Nephron progenitor cell (in vitro differentiated cells): ENCODE measurements at places on chromosomes 1 and 21.

GRCh38 chr1:110538075-110538474, 19.1 kb upstream of the KCNA10 start:
- no peak for DNase-seq

- no peak for DNase-seq
Measured at GRCh38 chr1:206415942-206416341, 54.3 kb upstream of the IKBKE start.

DNA sequence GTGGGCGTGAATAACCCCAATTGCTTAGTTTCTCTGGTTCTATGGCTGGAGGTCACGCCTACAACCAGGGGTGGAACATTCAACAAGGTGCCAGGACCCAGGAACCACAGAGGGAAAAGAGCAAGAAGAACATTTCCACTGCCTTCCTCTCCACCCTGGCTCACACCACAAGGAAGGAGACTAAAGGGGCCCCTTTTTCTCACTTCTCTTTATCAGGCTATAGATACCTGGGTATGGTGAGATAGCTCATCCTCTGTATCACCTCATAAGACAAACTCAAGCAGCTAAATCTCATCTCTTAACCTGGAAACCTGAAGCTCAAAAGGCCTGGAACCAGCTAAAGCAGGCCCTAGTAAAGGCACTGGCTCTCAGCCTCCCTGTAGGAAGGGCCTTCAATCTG, 438.8 kb upstream of the OLFM3 start:
- no peak for DNase-seq

DNA sequence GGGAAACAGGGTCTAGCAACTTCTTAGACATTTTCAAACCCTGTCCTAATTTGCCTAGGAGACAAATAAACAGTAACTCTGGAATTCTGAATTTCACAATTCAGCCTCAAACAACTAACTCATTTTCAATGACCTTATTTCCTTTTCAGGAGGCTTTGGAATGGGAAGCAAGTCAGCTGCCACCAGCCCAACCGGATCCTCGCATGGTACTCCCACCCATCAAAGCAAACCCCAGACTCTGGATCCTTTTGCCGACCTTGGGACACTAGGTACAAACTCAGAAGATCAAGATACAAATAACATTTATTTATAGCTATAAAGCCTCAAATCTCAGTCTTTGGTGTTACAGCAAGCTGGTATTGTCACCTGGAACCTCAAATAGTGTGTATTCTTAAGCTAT, 18.9 kb upstream of the LEPR start:
- no peak for DNase-seq

- DNase-seq: no peak
Measured at GRCh38 chr1:35845766-35846165, 37.2 kb upstream of the AGO1 start.

- DNase-seq: no peak
Measured at GRCh38 chr1:51936531-51936930, 54.0 kb downstream of the RAB3B start.

DNA sequence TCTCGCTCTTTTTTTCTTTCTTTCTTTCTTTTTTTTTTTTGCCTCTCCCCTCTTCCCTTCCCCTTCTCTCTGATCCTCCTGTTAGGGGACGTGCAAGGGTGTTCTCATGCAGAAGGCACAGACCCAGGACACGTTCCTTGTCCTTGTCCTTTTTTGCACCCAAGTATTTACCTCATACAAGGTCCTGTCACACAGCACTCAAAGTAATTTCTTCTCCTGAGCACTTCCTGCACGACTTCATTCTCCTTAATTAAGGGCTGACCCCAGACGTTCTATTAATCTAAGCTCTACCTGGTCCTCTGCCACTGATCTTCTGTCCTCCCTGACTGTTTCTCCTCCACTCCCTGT, 424 bp upstream of the PCNX2 start:
- DNase-seq: no peak

DNA sequence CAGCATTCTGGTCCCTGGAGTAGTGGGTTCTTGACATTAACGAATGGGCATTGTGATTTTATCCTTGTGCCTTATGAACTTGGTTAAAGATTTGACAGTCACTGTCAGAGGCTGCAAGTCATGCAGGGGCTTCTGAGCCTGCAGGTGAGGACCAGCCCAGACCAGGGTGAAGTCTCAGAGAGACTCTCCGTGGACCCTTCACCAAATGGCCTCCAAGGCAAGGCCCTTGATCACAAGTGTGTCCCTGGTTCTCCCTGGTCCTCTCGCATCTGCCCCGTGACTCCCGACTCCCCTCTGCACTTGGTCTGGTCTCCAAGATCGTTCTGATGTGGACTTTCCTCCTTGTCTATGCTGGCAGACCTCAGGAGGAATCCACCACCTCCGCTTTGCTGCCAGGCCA, 476.5 kb upstream of the VAMP3 start:
- DNase-seq: no peak

GRCh38 chr1:193785850-193786420, 599.5 kb upstream of the B3GALT2 start:
- DNase-seq: no peak
